ENCODE measurements at places on chromosomes 12 and 14. TPM values are rescaled to one million over a fixed set of nuclear protein-coding genes. Genes with fewer than 3 reads are reported as not detected.

- DNase-seq, result no peak
Observed at GRCh38 chr12:53515291-53515680, 8.0 kb upstream of the NPFF start.

DNA sequence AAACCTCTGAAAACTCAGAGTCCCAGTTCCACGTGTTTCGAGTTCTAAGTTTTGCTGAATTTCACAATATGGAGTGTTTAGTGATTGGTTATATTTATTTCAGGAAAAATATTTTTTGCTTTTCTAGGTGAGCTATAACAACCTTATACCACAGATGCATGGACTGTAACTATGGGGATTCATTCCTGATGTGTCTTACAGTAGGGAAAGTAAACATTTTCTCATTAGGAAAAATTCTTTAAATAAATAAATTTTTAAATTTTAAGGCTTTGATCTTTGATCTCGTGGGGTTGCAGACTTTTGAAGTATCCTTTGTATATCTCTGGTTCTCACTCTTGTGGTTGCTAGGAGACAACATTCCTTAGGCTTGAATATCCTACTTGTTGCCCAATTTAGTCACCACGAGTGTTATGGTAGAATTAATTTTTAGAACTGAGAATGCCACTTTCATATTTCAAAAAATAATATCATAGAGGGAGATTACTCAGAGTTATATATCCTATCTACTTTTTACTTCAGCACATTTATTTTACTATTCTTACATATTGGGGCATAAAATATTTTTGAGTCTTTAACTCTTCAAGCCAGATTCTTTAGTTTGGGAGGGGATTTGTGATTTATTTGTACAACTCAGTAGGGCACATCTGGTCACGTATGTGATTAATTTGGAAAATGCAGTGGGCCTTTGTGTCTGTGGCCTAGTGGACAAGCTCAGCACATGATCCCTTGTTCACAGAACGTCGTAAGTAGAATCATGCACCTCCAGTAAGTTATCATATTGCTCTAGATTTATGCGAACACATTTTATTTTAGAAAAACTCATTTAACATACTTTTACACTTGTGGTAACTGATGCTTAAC, 224.0 kb downstream of the TTC6 start:
- no peak for DNase-seq

DNA sequence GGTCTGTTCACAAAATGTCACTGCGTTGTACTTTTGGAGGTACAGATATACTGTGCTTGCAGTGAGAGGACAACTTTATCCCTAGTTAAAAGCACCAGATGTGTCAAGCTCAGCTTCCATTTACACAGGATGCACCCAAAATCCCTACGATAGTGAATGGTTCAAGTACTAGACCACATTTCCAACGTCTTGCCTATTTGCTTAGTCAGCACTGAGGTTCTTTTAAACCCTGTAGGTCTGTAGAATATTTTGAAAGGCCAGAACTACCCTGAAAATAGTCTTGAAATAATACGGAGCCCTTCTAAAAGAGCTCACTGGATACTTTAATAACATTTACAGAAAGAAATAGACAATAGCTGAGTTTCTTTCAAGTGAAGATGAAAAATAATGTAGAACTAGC, 466.1 kb downstream of the FUT8 start:
- DNase-seq, result no peak

DNA sequence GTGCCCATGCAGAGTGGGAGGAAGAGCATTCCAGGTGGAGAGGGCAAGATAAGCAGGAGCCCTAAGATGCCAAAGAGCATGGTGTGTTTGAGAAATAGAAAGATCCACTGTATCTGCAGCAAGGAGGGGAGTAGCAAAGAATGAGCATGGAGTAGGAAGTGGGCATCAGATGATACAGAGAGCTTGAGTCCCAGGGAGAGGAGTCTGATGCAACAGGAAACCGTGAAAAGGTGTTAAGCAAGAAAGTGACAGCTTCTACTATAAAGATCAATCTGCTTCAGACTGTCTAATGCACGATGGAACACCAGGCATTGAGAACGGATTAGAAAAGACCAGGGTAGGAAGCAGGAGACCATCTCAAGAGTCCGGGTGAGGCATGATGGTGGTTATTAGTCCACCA, 12.3 kb upstream of the GPRC5D start:
- no peak for DNase-seq

DNA sequence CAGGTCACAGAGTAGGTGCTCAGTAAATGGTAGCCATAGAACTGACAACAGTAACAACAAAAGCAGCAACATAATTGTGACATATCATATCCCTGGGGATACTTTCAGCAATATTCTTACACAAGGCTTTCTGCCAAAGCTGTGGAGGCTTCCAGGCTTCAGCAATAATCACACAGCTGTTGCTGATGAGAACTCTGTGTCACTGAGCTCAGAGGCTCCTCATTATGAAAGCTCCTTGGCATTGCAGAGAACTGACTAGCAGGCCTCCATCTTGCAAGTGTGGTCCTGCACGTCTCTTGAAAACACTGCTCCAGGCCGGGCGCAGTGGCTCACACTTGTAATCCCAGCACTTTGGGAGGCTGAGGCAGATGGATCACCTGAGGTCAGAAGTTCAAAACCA, 97.3 kb upstream of the BTG1 start:
- DNase-seq, result no peak

DNA sequence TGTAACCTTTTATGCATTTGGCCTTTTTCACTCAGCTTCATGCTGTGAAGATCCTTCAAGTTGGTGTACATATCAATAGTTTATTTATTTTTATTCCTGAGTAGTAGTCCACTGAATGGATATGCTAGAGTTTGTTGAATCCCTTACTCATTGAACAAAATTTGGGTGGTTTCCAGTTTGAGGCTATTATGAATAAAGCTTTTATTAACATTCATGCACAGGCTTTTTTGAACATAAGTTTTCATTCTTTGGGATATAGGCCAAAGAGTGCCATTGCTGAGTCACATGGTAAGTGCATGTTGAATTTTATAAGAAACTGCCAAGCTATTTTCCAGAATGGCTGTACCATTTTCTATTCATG, 59.5 kb upstream of the CAPRIN2 start:
- no peak for DNase-seq

DNA sequence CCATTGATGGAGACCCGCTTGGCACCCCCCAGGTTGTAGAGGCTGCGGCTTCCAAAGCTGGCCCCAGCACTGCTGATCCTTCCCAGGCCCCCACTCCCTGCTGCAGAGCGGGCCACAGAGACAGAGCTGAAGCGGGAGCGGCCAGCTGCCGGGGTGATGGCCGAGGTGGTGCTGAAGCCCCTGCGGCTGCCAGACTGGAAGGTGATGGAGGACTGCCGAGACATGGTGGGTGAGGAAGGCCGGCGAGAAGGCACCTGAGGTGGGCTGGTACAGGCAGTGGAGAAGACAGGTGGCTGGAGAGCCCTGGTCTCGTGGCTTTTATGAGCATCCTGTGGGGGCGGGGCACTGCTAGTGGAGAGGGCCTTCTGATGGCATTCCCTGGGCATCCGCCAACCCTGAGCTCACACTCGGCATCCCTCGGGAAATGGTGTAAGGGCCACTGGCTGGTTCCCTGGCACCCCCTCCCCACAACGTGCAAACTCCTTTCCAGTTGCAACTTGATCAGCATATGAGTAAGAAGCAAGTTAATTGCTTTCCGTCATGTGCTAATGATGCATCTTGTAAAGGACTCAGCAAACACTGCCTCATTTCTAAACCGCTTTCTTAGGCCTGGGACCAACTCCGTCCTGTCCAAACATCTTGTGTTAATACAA, at the start of gene KRT75:
Gene KRT75, minus strand, starts transcription at position 291 of the 653 bp plus-strand sequence. Its CDS starts 67 bp downstream, at position 224.
- no peak for DNase-seq

DNA sequence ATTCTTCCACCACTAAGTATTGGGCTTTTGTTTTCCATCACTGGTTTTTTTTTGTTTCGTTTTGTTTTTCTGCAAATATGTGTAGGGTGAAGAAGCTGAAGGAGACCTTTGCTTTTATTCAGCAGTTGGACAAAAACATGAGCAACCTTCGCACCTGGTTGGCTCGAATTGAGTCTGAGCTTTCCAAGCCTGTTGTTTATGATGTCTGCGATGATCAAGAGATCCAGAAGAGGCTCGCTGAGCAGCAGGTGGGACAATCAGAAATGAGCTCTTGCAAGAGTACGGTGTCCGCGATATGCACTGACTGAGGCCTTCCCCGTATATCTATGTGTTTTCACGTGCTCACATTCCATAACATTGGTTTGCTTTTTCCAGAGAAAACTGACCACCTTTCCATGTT, 91.5 kb downstream of the ESR2 start:
- DNase-seq, result no peak

DNA sequence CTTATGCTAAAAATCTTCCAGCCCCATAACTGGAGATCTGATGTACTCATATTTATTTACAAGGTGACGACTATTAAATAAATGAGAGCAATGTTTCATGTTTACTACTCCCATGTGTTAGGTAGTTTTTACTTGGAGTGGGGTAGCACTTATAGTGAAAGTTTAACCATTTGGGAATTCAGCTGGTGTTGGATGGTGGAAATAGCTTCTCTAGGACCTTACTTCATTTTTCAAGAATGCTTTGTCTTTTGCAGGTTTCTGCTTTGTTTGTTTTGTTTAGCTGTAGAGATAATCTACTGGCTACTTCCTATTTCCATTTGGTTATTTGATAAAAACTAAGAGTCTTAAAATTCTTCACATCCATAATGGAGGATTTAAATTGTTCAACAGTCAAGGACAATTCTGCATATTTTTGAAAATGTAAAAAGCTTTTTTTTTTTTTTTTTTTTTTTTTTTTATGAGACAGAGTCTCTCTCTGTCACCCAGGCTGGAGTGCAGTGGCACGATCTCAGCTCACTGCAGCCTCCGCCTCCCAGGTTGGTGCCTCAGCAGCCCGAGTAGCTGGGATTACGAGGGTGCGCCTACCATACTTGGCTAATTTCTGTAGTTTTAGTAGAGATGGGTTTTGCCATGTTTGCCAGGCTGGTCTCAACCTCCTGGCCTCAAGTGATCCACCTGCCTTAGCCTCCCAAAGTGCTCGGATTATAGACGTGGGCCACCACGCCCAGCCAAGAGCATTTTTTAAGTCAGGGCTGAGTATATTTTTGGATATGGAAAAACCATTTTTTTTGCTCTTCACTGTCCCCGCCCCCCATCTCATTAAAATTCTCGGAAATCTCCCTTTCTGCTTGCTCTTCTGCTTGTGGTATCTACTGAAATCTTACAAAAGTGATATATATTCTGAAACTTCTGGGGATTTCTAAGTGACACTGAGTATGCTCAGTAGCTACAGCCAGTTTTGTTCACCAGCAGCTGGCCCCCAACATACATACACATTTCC, 1.4 kb upstream of the ABCD2 start:
- DNase-seq, result no peak

DNA sequence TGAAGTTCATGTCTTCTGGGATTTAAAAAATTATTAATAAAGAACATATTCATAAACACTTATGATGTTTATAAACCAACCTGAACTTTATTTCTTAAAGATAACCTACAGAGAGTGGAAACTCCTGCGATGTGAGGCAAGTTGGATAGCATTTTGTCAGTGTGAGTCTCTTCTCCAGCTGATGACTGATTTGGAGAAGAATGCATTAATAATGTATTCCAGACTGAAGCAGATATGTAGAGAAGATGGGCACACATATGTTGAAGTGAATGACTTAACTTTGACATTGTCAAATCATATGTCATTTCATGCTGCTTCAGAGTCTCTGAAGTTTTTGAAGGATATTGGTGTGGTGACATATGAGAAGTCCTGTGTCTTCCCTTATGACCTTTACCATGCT, 7.3 kb downstream of the HELB start:
- DNase-seq, result no peak

DNA sequence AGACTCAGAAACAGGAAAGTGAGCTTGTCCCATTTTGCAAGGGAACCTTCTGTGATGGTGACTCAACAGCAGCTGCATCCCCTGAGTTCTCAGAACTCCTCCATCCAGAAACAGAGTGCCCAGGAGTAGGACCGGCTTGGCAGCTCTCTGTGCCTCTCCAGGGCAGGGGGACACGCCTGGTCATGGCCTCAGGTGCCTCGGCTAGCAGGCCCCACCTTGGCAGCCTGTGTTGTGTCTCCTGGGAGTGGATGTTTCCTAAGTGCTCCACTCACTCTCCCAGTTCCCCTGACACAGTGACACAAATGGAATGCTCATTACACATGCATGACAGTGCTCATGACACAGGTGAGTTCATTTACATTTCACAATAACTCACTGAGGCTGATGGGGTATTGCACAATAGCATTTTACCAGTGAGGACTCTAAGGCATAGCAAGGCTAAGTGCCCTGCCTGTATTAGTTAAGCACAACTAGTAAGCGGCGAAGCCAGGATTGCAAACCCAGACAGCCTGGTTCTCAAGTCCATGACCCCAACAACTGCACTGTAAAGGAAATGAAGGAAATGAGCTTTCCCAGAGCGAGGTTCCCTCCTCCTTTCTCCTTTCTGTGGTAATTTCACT, 47.4 kb downstream of the CALM1 start:
- DNase-seq, result peak; percentile 28

DNA sequence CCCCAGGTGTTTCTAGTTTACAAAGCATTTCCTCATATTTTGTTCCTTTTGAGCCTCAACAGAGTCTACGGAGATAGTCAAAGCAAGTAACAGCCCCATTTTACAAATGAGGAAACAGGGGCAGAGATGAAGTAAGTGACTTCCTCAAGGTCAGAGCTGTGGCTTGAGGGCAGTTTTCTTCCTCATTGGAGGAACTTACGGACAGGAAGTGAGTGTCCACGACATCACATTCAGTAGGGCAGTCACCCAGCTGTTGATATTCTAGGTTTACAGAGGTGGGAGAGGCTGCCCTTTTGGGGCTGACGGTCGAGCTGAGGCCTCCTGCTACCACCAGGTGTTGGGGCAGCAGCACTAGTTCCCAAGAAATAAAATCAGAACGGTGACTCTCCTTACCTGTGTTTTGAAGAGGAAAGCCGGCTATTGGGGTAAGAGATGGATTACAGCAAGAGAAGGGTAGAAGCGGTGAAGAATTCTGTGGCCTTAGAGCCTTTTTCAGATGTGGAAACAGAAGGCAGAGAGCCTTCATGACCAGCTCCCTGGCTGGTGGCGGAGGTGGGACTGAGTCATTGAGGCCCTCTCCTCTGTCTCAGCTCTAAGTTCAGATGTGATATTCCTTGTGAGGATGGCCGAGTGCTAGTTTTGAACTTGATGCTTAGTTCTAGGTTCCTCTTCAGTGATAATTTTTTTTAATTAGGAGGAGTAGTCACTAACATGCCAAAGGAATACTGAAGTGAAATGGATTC, 41.7 kb downstream of the SUSD6 start:
- no peak for DNase-seq

- DNase-seq, result peak; percentile 37
Observed at GRCh38 chr14:58637040-58637390, 747 bp upstream of the DACT1 start.

DNA sequence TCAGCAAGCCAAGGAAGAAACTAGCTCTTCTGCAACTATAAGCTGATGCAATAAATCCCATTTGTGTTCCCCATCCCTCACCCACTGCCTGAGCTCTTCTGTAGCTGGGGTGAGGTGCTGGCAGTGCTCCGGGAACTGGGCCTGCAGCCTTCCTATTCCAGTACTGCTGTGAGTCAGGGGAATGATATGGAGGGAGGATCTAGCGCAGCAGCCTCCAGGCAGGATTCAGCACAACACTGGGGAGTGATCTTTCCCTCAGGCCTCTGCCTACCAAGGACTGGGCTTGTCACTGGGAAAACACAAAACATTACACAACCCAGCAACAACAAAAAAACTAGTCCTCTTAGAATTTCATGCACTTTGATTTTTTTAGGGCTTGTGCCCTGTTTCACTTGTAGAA, 58.7 kb downstream of the ST8SIA1 start:
- peak; percentile 93 for DNase-seq

Gene RNFT2
- 0.34 TPM for polyA plus RNA-seq

Gene COL2A1
- polyA plus RNA-seq, result not detected

Gene KLRB1
- 0.05 TPM for polyA plus RNA-seq

Gene IL23A
- polyA plus RNA-seq, result not detected

Gene TMTC2
- polyA plus RNA-seq, result 1.0 TPM

All from psoas muscle (tissue), 8 donors.